ENCODE measurements at places on chromosomes 11 and 22. TPM values are rescaled to one million over a fixed set of nuclear protein-coding genes. Genes with fewer than 3 reads are reported as not detected.
A peak's percentile ranks its signal among the peaks of the same experiment; 100 is the strongest.

DNA sequence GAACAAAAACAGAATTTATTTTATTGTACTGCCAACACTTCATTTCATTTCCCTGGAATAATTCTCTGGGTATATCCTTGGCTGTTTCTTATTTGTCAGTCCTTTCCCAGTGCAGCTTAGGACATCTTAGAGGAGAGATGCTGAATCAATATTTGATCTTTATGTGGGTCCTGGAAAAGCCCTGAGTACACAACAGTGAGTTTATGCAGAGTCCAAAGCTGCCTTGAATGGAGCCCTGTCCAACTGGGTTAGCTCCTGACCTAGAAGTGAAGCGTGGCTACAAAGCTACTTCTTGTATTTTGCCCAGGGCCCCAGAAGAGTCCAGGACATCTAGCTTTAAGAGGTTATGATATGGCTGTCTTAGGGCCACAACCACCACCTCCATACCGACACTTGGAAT is 378.0 kb upstream of the FAT3 start:
- no peak for DNase-seq

GRCh38 chr11:133834682-133835592 is 10.4 kb downstream of the SPATA19 start:
- DNase-seq = peak; percentile 68

DNA sequence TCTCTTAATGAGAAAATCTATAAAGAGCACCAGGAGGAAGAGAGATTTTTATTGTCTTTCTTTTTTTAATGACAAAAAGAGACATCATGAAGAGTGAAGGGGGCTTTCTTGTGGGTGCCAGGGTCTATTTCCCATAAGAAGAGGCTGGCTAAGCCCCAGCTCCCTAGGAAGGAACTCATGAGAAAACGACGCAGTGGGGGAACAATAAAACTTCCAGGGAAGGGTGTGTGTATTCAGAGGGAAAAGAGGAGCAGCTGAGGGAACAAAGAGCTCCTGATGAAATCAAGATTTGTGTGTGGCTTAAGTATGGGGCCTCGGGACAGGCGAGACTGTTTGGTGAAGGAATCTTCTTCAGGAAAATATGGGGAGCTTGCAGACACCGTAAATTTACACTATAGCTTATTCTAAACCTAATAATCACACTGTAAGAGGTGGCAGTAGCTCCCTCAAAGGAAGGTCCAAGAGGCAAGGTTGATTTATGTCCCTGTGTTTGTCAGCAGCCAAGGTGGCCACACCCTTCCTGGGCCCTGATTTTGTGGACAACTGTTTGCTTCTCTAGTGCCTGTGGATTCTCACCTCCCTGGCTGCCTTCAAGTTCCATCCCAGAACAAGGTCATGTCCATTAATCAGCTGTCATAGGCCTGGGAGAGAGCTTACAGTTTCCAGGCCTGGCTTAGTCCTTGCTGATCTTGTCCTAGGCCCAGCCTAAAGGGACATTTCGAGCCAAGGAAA is 615.7 kb downstream of the INSC start:
- DNase-seq = no peak

DNA sequence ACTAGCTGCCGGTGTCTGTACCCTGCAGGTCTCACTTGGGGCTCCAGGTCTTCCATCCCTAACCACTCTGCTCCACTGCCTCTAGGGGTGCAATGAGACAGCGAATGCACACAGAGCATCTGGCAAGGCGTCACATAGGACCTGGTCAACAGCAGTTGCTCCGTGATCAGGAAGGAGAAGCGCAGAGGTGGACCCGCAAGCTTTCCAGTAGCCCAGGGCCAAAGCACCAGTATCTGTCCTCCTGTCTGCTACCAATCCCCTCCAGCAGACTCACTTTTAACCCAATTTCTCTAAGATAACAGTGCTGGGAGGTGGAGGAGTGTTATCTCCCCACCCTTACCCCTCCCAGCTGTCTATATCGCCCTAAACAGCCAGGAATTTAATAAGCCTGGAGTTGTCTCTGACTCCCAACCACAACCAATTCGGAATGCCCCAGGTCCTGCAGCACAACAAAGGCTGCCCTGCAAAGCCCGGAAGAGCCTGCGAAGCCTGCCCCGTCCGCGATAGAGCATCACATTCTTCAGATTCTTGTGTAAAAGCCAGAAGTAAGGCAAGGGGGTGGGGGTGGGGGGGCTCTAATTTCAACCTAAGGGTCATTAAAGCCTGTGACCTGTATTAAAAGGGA is 19.3 kb downstream of the MYH9 start:
- peak; percentile 80 for DNase-seq

DNA sequence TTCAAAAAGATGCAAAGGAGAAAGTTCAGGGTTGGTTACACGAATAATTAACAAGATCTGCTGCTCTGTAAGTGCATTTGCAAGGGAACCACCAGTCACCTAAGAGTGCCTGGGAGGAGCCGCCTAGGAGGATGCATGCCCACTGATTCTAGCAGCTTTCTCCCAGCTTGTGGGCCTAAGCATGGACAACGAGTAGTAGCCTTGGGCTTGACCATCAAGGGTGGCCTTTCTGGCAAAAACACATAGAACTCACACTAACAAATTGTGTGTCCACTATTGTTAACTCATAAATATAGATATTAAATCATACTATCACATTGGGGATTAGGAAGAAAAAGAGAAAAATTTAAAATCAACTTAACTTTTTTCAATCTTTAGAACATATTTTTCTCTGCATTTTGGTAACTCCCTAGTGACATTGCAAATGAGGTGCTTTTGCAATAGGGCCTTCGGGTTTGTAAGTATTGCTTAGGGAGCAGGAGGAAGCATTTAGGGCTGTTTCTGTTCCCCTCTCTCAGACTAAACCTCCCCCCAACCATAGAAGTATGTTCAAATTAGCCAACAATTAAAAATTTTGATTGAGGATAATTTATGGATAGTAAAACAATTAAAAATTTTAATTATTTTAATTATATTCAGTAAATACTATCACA is 57.3 kb upstream of the CEP295 start:
- no peak for DNase-seq

DNA sequence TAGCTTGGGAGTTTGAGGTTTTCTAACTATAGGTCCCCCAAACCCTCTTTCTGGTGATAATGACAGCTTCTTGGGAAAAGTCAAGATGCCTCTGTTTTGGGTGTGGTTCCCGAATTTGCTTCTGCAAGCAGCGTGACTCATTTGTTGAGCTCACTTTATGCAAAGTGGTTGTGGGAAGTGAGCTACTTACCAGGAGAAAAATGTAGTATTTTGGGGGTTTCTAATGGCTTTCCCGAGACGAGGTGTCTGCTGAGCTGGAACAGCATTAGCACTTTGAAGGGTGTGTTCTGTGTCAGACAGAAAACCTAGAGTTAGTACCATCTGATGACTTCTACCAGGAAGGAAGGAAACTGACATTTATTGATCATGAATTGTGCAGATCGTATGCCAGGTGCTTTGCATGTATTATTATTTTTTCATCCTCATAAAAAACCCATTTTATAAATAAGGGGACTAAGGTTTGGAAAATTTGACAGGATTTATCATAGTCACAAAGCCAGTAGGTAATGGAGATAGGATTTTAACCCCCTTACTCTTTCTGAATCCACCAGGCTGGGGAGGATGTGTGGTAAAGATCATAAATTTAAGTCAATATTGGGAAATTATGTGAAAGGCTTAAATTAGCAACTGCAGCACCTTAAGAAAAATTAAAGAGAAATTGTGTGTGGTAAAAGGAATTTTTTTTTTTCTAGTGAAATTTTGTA is 108.8 kb upstream of the CD44 start:
- no peak for DNase-seq

DNA sequence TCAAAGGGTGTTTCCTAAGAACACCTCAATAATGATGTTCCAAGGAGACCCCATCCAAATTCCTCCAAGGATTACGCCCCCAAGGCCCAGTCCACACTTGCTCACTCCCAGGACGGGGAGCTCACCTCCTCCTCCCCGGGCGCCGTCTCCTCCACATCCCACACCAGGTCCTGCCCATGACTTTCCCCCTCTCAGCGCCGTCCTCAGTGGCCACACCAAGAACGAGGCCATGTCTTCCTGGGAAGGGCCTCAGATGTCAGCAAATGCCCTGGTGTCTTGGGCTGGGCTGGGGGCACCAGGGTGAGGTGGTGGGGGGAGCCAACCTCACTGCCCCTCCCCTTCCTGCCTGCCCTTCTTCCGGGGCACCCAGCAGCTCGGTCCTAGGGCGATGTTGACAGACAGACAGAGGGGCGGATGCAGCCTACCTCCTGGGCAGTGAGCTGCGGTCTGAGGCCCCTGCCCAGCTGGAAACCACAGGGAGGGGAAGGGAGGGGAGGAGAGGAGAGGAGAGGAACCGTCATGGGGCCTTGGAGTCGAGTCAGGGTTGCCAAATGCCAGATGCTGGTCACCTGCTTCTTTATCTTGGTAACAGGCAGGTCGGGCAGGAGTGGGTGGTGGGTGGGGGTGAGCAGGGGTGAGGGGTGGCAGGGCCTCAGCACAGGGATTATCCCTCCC is at the start of the genes C11orf21 and TSPAN32:
C11orf21 (minus strand) TSS at position 288 of the 675 bp plus-strand sequence; CDS start at position 178, 110 bp downstream.
TSPAN32 (plus strand) TSS at position 383 of the 675 bp plus-strand sequence; CDS start at position 520, 137 bp downstream.
- DNase-seq = no peak

DNA sequence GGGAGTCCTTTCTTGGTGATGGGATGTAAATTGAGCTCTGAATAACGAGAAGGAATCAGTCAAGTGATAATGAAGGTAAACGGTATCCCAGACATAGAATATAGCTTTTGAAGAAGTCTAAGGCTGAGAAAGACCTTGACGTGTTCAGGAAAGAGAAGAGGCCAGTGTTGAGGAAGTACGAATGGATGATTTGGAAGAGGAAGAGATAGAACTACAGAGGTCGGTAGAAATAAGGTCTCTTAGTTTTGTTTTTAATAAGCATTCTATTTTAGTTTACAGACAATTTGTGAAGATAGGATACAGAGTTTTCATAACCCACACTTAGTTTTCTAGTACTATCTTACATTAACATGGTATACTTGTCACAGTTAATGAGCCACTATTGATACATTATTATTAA is 1598.1 kb downstream of the FAM181B start:
- no peak for DNase-seq

DNA sequence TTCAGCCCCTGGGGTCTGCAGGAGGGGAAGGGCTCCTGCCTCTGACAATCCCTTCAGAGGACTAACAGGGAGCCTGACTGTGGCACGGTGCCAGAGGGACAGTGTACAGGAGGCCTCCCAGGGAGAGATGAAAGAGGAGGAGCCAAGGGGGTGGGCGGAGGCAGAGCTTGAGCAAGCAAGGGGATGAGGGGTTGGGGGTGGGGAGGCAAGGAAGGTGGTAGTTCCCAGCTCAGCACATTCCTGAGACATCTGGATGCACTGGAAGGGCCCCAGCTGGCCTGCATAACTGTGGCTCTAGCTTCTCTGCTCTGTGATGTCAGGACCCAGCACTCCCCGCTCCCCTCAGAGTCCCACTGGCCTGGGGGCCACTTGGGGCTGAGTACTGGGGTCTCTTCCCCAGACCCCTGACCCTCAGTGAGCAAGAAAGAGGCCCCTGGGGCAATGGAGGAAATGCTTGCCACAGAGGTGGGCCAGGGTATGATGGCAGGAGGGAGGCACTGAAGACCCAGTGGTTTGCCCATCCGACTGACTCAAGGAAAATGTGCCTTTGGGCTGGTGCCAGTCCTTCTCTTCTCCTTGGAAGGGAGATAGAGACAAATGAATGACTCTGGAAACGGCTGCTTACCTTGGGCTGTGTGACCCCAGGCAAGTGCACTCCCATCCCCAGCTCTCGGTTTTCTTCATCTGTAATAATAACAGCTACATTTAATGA is 13.3 kb downstream of the CREB3L1 start:
- DNase-seq = no peak

DNA sequence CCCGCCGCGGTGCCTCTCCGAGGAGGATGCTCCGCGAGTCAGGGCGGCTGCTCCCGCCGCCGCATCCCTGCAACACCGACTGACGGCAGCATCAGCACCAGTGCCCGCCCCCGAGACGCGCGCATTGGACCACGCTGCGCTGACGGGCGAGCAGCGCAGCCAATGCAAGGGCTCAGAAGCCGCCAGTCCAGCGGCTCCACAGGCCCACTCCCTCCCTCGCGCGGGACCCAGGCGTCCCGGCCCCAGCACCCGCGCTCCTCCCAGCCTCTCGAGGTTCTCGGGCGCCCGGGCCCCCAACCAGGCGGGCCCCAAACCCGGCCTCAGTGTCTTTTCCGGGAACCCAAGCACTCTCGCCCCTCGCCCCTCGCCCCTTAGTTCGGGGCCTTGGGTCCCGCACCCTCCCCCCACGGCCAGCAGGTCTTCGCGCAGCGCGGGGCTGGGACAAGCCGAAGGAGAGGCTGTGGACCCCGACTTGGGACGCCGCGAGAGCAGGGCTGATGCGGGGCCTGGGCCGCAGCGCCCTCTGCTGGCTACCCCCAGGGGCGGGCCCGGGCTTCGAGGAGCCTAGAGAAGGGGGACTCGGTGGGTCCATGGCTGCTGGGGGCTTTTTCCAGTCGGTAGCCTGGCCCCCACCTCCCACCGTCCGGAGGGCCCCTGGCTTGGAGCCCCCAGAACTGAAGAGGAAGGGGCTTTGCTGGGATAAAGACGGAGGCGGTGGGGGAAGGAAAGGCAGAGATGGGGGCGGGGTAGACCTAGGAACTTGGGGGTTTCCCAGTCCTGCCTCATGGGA is at the start of gene NRXN2:
NRXN2 (minus strand) TSS at position 81 of the 790 bp plus-strand sequence. CDS start 9,498 bp downstream, outside the sequence.
- DNase-seq = peak; percentile 85

The CRYBB3 gene
- total RNA-seq = under 0.01 TPM

The KDM2A gene
- total RNA-seq = 23.8 TPM

The NPAS4 gene
- total RNA-seq = not detected

The IL17REL gene
- total RNA-seq = under 0.01 TPM

The SYT13 gene
- total RNA-seq = under 0.01 TPM

Measured in lung microvascular endothelial cell (primary cell).